SK-N-MC (cell line): ENCODE measurements at places on chromosomes 12 and 14.

- DNase-seq, result no peak
Observed at GRCh38 chr12:5624486-5625272, 192.8 kb downstream of the NTF3 start.

- DNase-seq, result no peak
Observed at GRCh38 chr14:99990268-99991170, 74.7 kb upstream of the EVL start.

- no peak for DNase-seq
Observed at GRCh38 chr12:76552343-76552938, 7.1 kb downstream of the OSBPL8 start.

DNA sequence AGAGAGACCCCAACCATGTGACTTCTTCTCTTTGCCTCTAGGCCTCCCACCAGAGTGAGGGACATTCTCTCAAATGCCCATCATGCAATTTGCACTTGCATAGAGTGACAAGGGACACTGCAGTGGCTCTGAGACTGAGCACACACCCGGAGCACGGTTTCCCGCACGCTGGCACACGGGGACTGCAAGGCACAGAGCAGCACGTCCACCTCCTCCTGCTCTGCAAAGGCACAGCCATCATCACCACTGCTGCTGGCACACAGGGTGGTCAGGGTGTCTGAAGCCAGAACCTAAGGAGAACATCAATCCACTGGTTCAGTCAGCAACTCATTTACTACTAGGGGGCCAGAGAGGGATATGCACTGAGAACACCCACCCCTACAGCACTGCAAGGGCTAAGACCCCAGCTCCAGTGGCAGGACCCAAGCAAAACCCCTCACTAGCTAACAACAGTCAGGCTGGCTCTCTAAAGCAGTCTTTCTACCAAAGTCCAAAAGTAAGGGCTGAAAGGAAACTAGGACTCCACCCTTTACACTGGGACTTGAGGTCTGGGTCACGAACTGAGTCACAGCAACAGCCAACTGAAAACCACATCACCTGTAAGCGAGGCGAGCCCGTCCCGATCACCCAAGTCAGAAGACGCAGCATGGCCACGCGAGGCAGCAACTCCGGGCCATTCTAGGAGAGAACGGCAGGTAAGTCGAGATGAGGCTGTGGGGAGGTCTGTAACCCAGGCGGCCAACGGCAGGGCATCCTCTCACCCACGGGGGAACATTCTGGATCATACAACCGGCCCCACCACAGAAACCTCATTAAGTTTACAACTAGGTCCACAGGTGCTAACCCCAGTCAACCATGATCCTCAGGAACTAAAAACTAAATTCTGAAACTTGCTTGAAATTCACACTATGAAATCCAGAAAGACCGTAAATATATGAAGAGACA, 37.9 kb downstream of the GCN1 start:
- DNase-seq, result no peak

GRCh38 chr14:65948302-65948701, 535.8 kb downstream of the FUT8 start:
- DNase-seq, result no peak

DNA sequence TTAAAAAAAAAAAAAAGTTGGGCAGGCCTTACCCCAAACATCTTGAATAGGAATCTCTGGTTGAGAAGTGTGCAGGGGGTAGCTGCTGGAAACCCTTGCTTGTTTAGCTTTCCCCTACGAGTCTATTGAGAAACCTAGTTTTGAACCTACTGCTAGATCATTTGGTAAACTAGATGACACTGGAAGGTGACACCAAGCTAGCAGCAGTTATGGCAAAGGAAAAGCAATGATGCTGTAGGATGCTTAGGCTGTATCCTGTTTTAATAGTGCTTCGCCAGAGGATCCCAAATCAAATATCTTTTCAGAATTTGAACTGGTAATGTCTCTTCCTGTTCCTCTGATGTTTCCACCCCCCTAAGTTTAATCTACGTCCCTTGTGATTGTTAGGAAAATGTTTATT, 5.5 kb upstream of the PCED1B start:
- DNase-seq, result no peak

GRCh38 chr14:26913786-26914185, 316.0 kb upstream of the NOVA1 start:
- DNase-seq, result no peak
